Hematopoietic multipotent progenitor cell treated with erythropoietin and hydrocortisone succinate and interleukin-3 and kit ligand, for 8 days (in vitro differentiated cells): ENCODE measurements at places on chromosomes 1 and 21.

DNA sequence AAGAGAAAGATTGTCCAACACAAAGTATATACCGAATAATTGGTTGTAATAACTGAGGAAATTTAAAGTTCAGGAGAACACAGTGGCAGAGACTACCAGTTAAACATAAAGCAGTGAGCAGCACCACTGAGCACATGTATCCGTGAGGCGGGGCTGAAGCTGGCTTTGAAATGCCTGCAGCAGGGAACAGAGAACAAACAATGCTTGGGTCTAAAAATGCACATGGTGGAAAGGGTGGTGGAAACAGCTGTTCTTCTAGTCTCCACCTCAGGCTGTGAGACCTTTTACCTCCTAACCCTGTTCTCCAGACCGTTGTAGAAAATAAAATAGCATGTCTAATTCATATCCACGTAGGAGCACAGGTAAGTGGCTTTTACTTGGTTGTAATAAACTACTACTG, 7.7 kb upstream of the GNG4 start:
- DNase-seq, result no peak

DNA sequence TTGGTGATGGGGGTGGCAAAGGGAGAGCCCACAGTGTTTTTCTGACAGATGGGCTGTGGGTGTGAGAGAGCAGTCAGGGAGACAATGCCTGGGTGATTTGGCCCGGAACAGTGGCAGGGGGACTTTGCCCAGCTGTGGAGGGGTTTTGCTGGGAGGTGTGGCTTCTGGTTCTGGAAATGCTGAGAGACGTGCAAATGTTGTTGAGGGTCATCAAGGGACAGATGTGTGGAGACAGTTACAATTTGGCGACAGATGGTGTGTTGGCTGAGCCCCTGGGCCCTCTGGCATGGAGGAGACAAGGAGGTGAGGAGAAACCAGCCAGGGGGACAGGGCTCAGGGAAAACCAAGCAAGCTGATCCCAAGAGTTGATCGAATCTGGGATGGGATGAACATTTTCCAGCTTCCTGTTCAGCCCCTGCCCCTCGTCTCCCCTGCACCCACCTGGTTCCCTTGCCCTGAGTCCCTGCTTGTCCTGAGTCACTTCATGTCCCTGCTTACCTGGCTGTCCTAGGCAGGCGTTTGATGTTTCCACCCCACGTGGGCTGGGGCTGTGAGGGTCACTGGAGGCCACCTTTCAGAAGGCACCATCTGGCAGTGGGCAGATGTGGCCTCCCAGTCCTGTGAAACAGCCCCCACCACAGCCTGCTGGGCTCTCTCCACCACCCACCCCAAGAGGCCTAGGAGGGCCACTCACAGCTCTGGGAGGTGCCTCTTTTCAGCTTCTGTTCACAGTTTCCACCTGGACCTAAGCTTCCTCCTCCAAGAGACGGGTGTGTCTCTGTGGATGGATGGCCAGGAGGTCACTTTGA, 15.8 kb upstream of the ZNF678 start:
- DNase-seq, result no peak

DNA sequence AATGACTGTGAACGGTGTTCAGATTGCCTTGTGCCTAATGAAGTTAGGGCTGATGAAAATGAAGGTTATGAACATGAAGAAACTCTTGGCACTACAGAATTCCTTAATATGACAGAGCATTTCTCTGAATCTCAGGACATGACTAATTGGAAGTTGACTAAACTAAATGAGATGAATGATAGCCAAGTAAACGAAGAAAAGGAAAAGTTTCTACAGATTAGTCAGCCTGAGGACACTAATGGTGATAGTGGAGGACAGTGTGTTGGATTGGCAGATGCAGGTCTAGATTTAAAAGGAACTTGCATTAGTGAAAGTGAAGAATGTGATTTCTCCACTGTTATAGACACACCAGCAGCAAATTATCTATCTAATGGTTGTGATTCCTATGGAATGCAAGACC, 96.6 kb downstream of the ZFYVE9 start:
- no peak for DNase-seq

- no peak for DNase-seq
Observed at GRCh38 chr1:109578947-109579443, 30.6 kb downstream of the GNAI3 start.

DNA sequence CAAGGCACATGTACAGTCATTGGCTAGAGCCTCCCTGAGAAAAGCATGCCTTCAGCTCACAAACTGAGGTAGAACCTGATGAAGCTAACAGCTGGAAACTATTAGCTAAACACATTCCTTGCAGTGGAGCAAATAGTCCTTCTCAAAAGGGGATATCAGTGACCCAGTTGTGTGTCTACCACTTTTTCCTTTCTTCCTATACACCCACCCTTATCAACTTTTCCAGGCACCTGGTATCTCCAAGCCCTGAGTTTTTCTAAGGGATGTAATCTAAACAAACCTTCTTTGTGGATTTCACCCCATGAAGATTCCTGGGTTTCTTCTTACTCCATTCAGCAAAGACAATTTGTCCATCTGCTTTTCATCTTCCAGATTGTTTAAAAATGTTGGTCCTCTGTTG, 10.5 kb upstream of the ZSWIM5 start:
- no peak for DNase-seq

GRCh38 chr1:24727501-24728216, 17.6 kb upstream of the CLIC4 start:
- DNase-seq, result no peak

DNA sequence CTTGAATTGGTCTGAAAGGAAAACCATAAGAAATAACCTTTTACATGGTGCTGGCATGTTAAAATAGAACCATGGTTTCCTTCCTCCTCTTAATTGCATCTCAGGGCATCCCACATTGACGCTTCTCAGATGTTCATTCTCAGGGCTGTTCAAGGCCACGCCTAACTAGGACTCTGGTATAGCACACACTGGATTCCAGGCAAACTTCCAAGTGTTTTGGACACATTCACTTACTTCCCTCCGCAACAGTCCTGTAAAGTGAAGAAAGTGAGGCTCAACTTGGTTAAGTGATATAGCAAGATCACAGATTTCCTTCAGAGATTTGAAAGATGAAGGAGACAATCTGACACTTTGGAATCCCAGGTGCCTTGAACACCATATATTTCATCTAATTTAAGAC, 244.8 kb downstream of the DUSP10 start:
- no peak for DNase-seq

DNA sequence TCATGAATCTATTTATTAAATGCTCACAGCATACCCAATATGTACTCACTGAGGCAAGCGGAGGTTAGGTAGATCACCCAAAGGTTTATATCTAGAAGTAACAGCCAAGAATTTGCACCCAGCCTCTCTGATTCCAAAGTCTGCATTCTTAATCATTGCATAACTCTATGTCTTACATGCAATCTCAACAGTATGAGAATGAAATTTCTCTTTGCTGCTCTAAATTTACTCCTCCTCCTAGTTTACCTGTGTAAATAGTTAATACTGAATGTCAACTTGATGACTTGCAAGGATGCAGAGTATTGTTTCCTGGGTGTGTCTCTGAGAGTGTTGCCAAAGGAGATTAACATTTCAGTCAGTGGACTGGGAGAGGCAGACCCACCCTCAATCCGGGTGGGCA, 840.6 kb downstream of the BRINP3 start:
- DNase-seq, result no peak

GRCh38 chr21:44334329-44335030, 4.7 kb downstream of the CFAP410 start:
- no peak for DNase-seq

- no peak for DNase-seq
Observed at GRCh38 chr1:116110567-116111523, at the start of gene MAB21L3. TSS of gene MAB21L3 (plus strand) at chr1:116111399. CDS start at chr1:116112616, 1,217 bp downstream.

DNA sequence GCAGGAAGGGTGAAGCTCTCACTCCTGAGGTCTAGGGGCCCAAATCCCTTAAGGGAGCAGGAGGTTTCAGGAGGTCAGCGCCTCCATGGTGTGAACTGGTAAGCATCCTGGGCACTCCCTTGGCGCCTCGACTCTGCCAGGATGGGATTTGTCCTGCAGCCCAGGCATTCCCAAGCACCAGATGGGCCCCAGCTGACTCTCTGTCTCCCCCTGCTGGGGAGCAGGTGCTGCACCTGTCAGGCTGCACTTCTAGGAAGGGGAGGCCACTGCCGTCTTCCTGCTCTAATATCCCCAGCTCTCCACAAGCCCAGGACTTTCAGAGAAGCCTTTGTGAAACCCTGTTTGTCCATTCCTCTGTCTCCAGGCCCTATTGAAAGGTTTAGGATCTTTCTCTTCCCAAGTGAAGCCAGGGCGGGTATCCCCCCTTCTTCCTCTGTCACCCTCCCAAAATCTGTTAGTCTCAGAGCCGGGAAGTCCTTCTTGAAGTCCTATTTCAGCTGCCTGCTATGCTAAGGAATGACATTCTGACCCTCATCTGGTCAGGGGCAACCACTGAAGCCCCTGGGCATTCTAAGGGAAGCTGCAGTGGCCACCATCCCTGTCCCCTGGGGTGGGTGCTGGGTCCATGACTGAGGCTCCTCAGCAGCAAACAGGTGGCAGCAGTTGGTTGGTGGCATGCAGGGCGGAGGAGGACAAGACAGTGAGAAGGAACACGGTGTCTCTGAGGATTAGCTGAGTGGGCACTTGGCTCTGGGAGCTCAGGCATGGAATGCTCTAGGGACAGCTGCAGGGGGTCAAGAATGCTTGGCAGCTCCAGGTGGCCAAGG, 3.2 kb downstream of the MYBPH start:
- DNase-seq, result peak; percentile 58

- no peak for DNase-seq
Observed at GRCh38 chr1:36624466-36624865, 141.8 kb upstream of the CSF3R start.

GRCh38 chr1:204294357-204294756, 65.4 kb downstream of the PLEKHA6 start:
- DNase-seq, result no peak

DNA sequence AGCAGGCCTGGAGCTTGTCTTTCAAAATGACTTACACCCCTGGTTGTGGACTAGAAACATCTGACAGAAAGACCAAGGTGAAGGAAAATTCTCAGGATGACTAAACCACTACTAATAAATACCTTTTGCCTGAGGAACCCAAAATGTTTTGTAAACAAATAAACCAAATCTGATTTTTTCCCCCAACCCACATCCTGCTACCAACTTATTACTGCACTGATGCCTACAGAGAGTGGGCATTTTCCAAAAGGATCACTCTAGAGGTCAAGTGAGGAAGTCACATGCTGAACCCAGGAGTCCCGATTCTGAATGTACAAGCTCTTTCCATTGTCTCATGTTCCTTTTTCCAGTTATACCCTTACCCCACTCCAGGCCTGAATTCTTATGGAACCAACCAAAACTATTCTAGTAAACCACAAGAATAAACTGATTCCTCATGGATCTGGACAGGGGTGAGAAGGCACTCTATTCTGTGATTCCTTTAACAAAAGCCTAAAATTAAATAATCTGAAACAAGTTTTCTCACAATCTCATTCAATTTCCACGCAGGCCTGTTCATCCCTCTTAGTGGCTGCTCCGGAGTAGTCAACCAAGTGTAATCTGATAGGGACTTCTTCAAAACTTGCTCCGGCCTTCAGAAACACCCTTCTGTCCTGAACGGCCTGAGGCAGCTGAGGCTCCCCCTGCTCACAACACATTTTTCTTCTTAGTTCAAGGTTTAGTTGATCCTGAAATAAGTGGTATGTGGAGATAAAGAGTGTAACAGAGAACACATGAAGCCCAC, 1.4 kb downstream of the PI4KB start:
- no peak for DNase-seq

DNA sequence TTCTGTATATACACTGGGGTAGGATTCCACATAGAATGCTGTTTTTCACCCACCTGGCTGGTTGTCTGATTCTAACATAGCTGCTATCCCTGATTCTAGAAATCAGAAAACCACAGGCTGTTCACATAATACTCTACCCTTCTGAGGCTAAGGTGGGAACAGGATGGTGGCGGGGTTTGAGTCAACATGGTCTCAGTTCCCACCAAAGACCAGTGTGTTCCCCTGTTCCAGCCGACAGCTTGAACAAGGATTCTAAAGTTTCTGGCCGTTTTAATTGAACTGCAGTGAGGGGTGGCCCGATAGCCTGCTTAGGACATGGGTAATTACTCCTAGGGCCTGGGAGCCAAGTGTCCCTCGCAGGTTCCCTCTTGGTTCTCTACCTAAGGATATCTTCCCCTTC, 38.4 kb downstream of the PEX14 start:
- DNase-seq, result no peak

DNA sequence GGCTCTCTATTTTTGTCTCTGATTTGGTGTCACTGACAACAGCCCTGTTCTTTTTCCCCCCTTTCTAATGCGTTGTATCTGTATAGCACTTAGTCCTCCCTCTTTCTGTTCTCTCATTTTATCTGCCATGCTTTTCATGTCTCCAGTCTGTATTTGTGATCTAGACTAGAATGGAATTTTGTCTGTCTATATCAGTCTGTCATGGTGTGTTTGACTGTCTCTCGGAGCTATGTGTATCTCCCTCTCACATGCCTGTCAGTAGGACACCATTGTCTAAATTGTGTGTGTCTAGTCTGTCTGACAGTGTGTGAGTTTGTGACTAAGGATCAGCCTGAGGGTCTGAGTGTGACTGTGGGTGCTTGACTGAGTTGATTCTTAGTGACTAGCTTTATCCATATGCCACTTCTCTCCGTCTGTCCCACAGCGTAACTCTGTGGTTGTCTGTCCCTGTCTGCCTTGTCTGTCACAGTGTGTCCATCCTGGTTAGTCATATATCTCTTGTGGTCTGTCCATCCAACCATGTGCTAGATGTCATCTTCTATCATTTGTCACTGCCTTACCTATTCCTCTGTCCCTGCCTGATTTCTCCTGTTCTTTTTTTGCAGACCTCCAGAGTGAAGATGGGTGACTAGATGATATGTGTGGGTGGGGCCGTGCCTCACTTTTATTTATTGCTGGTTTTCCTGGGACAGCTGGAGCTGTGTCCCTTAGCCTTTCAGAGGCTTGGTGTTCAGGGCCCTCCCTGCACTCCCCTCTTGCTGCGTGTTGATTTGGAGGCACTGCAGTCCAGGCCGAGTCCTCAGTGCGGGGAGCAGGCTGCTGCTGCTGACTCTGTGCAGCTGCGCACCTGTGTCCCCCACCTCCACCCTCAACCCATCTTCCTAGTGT, 1.4 kb upstream of the B4GALT2 start:
- DNase-seq, result no peak
